ENCODE measurements at places on chromosomes 12 and 14. TPM values are rescaled to one million over a fixed set of nuclear protein-coding genes. Genes with fewer than 3 reads are reported as not detected.

Gene HOXC9
- total RNA-seq: not detected

Gene RERG
- total RNA-seq: not detected

Gene PRKCH
- 169 TPM for total RNA-seq

Gene ADAM21
- not detected for total RNA-seq

Gene IL26
- total RNA-seq: 0.39 TPM

Gene ADSS1
- total RNA-seq: 1.8 TPM

Gene TSHR
- 1.9 TPM for total RNA-seq

Gene MYF6
- not detected for total RNA-seq

Gene LIN7A
- total RNA-seq: 0.18 TPM

Gene DPPA3
- total RNA-seq: not detected

Gene CPSF6
- total RNA-seq: 101 TPM

Data from T-helper 2 cell treated with Interferon-gamma antibody and Interleukin-4, amounts not matched to agents 100 ng/mL and 5 ng/mL, for 36 hours (primary cell).